Cortex of kidney (tissue), 1 donor: ENCODE measurements at places on chromosomes 6 and 20.

DNA sequence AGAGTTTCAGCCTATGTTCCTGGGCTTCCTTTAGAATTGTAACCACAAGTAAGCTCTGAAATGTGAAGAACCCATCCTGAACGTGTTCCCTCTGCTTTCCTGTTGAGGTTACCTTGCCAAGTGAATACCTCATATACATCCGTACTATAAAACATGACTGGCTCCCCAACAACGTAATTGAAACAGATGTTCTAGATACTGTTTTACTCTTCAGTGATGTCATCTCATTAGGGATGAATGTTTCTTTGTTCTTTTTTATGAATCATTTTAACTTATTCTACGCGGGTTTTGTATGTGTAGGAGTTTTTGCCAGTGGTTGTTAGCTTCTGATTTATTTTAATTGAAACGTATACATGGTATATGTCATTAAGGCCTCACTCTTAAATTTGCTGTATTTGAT, 166.8 kb downstream of the SAMD5 start:
- no peak for DNase-seq

- no peak for DNase-seq
These were observed 276.9 kb downstream of the BMP7 start for GRCh38 chr20:56989516-56989915.

GRCh38 chr6:84052204-84052882, 18.8 kb downstream of the MRAP2 start:
- no peak for DNase-seq

- DNase-seq = no peak
These were observed 73.7 kb downstream of the PRND start for GRCh38 chr20:4795394-4795793.

GRCh38 chr6:74764486-74764885, 441.4 kb downstream of the COL12A1 start:
- DNase-seq = no peak

DNA sequence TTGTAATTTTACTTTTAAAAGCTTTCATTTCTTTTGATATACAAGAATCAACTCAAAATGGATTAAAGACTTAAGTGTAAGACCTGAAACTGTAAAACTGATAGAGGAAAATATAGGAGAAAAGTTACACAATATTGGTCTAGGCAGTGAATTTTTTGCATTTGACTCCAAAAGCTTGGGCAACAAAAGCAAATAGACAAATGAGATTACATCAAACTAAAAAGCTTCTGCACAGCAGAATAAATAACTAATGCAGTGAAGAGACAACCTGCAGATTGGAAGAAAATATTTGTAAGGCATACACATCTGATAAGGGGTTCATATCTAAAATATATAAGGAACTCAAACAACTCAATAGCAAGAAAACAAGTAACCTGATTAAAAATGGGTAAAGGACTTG, 3.0 kb downstream of the GABRR1 start:
- DNase-seq = no peak

- DNase-seq = no peak
These were observed 8.7 kb downstream of the HLA-DPA1 start for GRCh38 chr6:33064723-33065122.

DNA sequence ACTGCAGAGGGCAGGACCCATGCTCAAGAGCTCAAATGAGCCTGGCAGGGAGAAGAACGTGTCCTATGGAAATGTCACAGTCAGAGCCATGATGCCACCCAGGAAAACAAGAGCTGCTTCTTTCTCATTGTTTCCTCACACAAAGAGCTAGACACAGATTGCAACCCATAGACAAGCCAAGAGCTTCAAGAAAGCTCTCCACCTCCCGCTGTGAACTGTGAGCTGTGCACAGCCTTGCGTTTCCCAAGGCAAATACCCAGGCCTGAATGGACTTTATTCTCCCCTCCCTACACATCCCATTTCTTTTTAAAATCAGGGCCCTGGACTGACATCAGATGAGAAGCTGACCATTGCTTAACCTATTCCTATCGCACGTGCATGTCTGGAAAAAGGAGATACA, 388.8 kb downstream of the RNGTT start:
- DNase-seq = no peak

GRCh38 chr6:54992789-54993188, 146.2 kb downstream of the FAM83B start:
- no peak for DNase-seq

GRCh38 chr6:14889611-14890593, 356.0 kb upstream of the JARID2 start:
- DNase-seq = no peak

GRCh38 chr6:20605581-20605980, 71.3 kb downstream of the CDKAL1 start:
- DNase-seq = no peak

DNA sequence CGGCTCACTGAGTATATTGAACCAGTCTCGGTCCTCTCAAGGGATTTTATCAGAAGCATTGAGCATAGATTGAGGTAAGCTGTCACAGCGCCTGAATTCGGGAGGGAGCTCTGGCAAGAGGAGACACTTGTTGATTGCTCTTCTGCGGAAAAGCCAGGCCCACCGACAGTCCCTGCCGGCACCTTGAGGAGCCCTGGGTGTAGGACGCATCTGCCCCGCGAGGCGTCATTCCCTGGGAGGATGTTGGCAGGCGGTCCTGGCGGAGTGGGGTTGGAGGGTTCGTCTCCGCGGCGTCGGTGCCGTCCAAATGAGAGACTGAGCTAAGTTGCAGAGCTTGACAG, 843 bp downstream of the FBXO9 start:
- DNase-seq = no peak

GRCh38 chr6:24744911-24745310, 26.0 kb upstream of the C6orf62 start:
- DNase-seq = no peak

- no peak for DNase-seq
These were observed 428.3 kb downstream of the ADGRB3 start for GRCh38 chr6:69063401-69063800.

GRCh38 chr6:73062130-73062529, 163.2 kb downstream of the KHDC1L start:
- no peak for DNase-seq

DNA sequence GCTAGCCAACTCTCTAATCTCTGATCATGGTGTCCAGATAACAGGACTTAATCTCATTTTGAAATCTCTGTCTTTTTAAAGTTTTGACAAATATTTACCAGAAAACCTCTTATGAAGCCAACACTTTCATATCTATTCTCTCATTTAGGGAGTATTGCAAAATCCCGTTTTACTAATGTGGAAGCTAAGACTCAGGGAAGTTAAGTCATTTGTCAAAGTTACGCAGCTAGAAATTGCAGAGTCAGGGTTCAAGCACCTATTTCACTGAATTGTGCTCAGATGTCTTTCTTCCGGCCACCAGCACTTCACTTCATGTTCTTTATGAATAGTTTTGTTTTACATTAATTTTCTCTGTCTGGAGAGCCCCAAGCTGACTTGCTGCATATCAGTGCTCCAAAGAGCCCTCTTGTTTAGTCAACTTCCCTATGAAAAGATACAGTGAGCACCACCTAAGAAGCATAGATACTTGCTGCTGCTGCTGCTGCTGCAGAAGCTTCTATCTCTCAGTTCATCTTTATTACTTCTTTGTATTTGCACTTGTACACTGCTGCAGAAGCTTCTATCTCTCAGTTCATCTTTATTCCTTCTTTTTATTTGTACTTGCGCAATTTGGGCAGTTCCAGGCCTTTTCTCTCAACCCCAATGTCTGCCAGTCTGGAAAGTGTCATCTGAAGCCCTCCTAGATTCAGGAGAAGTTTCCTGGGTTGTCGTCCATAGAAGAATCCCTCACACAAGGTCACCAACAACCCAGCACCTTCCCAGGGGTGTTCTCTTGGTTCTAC, 329.7 kb downstream of the MAFB start:
- no peak for DNase-seq

DNA sequence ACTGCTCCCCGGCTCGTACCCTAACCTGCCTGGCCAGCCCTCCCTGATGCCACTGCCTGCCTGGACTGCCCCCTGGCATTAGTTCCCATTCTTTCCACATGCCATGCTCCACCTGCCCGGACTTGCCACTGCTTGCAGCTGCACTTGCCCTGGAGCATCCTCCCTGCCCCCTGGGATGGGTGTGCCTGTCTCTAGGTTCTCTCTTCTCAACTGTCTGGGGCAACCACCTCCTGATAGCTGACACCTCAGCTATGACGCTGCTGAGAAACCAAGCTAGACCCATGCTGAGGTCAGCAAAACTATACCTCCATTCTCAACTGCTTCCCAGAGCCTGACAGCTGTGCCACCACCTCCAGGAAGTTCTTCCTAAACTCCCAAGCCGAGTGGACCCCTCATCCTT, 72.1 kb downstream of the PERP start:
- DNase-seq = no peak

GRCh38 chr20:11214256-11214840, 540.5 kb upstream of the JAG1 start:
- no peak for DNase-seq

DNA sequence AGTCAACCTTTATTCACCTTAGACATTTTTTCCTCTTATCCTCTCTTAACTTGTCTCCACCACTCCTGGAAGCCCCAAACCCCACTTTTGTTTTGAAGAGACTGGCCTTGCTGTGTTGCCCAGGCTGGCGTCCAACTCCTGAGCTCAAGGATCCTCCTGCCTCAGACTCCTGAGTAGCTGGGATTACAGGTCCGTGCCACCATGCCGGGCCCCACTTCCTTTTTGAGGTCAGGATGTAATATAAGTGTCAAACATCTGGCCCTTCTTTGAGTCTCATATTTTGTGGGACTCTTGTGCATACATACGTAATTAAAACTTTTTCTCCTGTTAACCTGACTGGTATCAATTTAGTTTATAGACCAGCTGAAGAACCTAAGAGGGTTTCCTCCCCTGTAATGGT, 1.4 kb upstream of the CDK19 start:
- DNase-seq = no peak
